ENCODE measurements at places on chromosomes 5 and 9.

GRCh38 chr5:173296737-173297676 is 31.2 kb downstream of the STC2 start:
- DNase-seq, result no peak

- DNase-seq, result no peak
Measured at GRCh38 chr5:72265032-72265877, 54.8 kb downstream of the MRPS27 start.

- DNase-seq, result no peak
Measured at GRCh38 chr5:52759331-52759730, 28.4 kb upstream of the ITGA1 start.

DNA sequence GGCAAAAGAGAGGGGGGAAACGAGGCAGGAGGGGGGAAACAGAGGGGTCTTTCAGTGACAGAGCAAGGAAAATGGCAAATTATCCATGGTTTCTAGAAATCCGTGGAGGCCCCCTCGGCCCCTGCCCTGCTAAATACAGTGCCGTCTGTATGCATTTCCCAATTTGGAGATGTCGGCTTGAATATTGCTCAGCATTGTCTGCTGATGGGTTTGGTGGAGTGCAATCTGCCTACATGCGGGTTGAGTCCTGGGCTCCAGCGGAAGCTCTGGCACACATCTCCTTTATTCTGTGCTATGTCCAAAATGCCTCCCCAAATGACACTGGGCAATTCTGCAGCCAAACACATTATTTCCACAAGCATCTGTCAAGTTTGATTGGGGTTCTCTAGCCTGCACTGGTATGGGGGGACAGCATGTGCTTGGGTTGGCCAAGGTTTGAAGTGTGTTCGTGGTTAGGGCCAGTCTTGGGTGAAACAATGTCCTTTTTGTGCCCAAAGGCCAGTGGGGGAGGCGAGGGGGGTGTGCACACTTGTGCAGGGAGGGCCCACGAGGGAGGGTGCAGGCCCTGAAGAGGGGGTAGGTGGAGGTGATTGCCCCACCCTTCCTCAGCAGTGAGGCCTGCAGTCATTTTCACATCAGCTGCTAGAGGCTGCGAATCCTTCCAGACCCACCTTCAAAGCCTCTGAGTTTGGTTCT is 6.2 kb upstream of the NEUROG1 start:
- DNase-seq, result no peak

All from hematopoietic multipotent progenitor cell treated with erythropoietin and hydrocortisone succinate and interleukin-3 and kit ligand, for 15 days (in vitro differentiated cells).